CD8-positive, alpha-beta memory T cell (primary cell): ENCODE measurements at places on chromosomes 12 and 14.

DNA sequence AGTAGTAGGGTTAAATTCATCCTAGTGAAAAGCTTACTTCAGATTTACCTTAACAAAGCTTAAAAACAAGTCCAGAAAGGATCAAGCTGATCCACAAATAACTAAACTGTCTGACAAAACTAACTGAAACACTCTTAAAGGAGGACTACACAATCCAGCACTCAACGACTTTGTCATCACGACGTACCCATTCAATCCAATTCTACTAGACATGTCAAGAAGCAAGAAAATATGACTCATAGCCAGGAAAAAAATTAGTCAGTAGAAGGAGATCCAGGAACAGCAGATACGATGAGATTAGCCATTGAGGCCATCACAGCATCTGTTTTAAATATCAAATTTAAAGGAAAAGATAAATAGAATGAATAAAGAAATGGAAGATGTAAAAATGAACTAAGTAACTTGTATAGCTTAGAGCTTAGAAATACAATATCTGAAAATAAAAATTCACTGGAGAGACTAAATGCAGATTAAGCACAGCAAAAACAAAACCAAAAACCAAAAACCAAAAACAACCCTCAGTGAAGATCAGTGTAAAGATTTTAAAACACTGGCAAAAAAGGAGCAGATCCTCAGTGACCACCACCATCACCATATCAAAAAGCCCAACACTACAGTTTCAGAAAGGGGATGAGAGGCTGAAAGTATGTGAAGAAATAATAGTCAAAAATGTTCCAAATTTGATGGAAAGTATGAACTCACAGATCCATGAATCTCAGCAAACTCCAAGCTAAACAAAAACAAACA, 95.0 kb upstream of the CCND2 start:
- H3K27ac ChIP-seq: no peak overlapping the region
- no peak for DNase-seq
- H3K36me3 ChIP-seq: no peaks in the 10 kb centered on the region
- no peaks in the 10 kb centered on the region for H3K4me1 ChIP-seq
- no peak overlapping the region for H3K4me3 ChIP-seq

- H3K4me3 ChIP-seq: no peak overlapping the region
- DNase-seq: no peak
- H3K4me1 ChIP-seq: no peaks in the 10 kb centered on the region
- H3K27ac ChIP-seq: no peak overlapping the region
Observed at GRCh38 chr12:44551631-44552030, 324.5 kb downstream of the NELL2 start.

- H3K27me3 ChIP-seq: no peaks in the 10 kb centered on the region
- H3K4me3 ChIP-seq: no peak overlapping the region
- no peaks in the 10 kb centered on the region for H3K4me1 ChIP-seq
- DNase-seq: no peak
- no peak overlapping the region for H3K27ac ChIP-seq
Observed at GRCh38 chr12:78145398-78145797, 314.7 kb downstream of the NAV3 start.

DNA sequence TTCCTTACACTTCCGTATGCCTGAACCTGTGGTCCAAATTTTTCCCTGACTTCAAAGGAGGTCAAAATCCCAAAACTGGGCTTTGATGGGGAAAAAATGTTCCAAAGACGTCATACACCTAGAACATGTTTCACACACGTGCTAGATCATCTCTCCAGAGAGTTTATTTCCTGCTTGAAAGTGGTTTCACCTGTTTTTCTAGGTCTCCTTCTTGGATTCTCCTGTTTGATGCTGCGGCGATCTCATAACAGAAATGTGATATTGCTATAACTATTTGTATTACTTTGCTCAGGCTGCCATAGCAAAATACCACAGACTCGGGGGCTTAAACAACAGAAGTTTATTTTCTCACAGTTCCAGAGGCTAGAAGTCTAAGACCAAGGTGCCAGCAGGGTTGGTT, 19.7 kb upstream of the TMCC3 start:
- H3K27ac ChIP-seq: no peak overlapping the region
- H3K4me1 ChIP-seq: no peaks in the 10 kb centered on the region
- no peaks in the 10 kb centered on the region for H3K36me3 ChIP-seq
- no peaks in the 10 kb centered on the region for H3K27me3 ChIP-seq
- no peak for DNase-seq

DNA sequence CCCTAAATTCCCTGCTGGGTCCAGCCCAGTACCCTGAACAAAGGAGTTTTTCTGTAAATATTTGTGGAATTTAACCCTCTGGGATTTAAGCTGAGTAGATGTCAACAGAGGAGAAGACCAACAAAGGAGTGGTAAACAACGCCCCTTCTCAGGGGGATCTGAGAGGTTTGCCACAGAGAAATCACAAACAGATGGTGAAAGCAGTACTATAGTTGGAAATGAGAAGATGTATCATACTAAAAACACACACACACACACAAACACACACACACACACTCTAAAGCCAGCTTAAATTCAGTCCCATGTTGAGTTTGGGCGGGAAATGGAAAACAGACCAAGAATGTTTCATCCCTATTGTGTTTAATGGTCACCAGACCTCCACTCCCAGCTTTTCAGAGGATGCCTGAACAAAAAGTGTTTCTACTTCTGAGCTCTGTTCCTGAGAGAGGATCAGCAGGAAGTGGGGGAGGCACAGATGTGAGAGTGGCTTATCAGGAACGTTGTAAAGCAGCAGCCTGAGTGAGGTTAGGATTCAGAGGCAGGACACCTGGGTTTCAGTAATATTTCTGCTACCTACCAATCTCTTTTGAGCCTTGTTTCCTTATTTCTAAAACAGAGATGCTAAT, 3.2 kb downstream of the BIN2 start:
- peaks cover 66% of the 10 kb centered on the region for H3K4me1 ChIP-seq
- no peaks in the 10 kb centered on the region for H3K27me3 ChIP-seq
